Stimulated activated CD4-positive, alpha-beta T cell treated with anti-CD3 and anti-CD28 coated beads, Interleukin-15, amount 100 ng/mL, for 1 hour (primary cell): ENCODE measurements at places on chromosomes 13 and 19.

GRCh38 chr19:22807061-22807835 lies 23.3 kb upstream of the ZNF99 start:
- no peak for DNase-seq

GRCh38 chr19:54526972-54527371 lies 24.3 kb downstream of the LAIR2 start:
- no peak for DNase-seq

GRCh38 chr13:35252536-35253205 lies 223.8 kb downstream of the MAB21L1 start:
- DNase-seq = no peak

- DNase-seq = no peak
Observed at GRCh38 chr13:91785431-91786119, 387.2 kb downstream of the GPC5 start.

DNA sequence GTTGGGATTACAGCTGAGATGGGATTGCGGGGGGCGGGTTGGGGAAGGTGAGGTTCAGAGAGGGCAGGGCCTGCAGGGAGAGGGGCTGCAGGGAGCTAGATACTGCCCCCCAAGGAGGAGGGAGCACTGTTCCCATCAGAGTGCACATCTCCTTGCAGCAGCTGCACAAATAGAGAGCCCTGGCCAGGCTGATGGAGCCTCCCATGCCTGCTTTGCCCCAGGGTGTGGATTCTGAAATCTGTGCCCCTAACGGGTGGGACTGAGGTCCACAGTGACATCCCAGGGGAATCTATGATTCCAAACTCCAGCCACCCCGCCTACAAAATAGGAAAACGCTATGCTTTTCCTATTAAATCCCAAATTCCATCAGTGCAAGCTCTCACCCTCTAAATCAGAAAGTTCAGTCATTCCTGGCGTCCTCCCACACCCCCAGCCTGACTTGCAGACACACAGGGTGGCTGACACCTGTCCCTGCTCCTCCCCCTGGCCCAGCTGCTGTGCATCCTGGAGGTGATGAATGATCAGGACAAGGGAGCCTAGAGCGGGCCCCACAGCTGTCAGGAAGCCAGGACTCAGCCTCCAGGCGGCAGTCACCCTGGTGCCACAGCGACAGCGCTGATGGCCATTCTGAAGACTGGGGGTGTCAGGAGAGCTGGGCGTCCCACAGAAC lies 6.3 kb upstream of the CEACAM21 start:
- no peak for DNase-seq

GRCh38 chr19:56333506-56333905 lies 18.9 kb upstream of the ZSCAN5A start:
- DNase-seq = no peak

DNA sequence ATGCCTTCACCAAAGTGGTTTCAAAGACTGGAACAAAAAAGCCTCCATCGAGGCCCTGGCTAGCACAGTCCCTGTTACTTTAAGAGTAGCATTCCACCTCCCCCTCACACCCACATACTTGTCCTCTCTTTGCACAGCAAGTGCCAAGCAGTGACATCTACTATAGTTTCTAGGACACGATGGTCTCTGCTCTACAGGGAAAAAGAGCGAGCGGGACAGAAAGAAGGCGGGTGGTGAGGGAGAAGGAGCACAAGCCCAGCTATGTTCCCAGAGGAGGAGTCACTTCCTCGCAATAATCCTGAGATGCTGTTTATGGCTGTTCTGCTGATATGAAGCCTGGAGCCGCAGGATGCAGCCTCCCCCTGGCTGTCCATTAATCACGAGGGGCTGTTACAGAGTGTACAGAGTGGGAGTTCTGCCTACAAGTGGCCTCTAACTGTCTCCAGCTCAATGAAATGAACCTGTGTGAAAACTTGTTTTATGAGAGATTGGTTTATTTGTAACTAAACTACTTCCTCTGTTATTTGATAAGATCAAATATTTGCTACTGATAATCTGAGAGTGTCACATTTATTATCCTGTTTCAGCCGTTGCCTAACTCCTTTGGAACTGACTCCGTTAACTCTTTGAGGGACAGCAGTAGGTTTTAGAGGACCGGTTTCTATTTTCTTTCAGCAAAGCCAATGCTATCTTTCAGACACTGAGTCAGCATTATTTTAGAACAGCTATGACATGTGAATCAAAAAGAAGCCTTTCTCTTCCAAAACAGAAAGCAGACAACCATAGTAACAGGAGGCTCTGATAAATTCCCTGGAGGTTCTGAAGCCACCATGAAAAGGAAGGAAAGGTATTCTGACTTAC lies 208.0 kb downstream of the SPRY2 start:
- DNase-seq = no peak

DNA sequence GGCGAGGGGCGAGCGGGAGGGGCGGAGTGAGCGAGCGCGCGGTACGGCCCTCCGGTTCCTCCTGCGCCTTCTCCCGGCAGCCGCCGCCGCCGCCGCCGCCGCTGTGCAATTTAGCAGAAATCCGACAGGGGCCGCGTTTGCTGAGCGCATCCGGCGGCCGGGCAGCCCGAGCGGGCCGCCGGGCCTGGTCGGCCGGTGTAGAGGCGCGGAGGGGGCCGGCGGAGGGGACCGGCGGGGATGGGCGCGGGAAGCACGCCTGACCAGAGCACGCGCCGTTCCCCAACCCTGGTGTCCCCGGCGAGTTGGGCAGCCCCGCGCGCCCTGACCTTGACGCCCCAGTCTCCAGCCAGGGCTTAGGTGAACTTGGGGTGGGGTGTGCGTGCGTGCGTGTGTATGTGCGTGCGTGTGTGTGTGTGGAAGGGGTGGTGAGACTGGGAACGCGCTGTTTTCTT lies 144.5 kb upstream of the ZNF536 start:
- no peak for DNase-seq

DNA sequence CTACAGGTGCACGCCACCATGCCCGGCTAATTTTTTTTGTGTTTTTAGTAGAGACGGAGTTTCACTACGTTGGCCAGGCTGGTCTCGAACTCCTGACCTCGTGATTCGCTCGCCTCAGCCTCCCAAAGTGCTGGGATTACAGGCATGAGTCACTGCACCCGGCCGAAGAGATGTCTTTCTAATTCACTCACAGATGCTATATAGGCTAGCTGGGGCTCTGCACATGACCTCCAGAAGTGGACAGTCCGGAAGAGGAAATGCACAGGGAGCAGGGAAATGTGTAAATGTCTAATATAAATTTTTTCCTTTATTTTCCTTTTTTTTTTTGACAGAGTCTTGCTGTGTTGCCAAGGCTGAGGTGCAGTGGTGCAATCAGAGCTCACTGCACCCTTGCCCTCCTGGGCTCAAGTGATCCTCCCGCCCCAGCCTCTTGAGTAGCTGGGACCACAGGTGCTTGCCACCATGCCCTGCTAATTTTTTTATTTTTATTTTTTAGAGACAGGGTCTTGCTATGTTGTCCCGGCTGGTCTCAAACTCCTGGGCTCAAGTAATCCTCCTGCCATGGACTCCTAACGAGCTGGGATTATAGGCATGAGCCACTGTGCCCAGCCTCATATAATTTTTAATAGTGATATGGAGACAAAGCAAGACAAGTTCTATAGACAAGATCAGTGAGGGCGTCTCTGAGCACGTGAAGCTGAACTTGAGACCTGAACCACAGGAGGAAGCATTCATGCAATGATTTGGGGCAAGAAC lies 8.4 kb downstream of the GIPC1 start:
- no peak for DNase-seq

- no peak for DNase-seq
Observed at GRCh38 chr13:110653271-110653670, 37.9 kb downstream of the NAXD start.
